ENCODE measurements at places on chromosomes 1 and 21.

DNA sequence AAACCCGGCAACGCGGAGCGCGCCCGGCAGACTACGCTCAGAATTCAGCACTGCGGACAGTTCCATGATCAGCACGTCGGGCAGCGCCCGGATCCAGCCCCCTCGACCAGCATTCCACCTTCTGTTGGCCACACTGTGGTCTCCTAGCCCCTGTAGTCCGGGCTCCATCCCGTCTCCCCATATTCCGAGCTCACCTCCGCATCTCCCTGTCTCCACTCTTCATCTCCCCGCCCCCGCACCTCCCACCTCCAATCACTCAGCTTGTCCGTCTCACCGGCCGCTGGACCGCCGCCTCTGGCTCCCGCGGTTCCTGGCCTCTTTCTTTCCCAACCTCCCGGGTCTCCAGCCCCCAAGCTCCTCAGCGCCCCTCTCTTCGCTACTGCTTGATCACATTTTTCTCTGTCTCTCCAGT is 500 bp downstream of the EPHA10 start:
- H3K27ac ChIP-seq, result no peak overlapping the region
- DNase-seq, result peak; percentile 20
- no peak overlapping the region for H3K4me3 ChIP-seq
- no peaks in the 10 kb centered on the region for H3K36me3 ChIP-seq

DNA sequence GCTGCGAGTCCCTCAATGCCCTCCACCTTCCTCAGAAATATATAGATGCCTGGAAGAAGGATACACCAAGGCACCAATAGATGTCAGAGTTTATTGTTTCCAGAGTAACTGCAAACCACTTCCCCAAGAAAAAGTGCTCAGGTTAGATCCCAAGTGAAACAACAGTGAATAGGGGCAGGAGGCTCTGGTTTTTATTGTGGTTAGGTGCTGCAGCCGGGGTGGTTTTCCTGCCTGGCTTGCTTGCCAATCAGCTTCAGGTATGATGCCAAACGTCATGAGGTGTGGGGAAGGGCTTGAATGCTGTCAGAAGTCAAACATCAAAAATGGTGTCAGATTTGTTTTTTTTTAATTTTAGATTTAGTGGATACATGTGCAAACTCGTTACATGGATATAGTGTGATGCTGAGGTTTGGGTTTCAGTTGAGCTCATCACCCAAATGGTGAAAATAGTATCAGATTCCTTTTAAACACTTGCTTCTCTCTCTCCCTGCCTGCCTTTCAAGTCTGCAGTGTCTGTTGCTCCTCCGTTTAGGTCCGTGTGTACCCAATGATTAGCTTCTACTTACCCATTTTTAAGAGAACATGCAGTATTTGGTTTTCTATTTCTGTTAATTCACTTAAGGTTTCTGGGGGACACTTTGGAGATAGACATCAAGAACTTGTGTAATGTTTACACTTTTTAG is 1317.0 kb downstream of the MRPL39 start:
- no peak overlapping the region for H3K4me3 ChIP-seq
- no peaks in the 10 kb centered on the region for H3K27me3 ChIP-seq
- peak; percentile 70 for DNase-seq

DNA sequence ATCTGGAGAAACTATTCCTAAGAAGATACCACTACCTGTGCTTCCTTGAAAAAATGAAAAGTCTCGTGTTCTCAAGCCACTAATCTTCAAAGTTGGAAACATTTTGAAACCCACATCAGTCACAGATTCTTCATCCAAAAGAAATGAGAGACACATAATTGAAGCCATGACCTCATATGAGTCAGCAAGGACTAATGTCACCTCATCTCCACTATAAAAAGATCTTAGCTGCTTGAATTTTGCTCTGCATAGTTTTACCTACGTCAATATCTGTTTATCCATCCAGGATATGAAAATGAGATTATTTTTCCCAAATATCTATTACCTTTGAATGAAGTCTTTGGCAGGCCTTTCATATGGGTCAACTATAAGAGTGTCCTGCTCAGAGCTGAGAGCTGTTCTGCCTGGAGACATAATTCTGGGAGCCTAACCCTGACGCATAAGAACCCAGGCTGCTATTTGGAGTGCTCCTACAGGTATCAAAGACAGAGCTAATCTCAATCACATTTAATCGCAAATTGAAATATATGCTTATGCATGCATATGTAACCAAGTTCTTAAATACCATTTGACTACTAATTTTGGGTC is 312.5 kb upstream of the PKN2 start:
- H3K36me3 ChIP-seq, result no peaks in the 10 kb centered on the region
- DNase-seq, result no peak
- H3K4me1 ChIP-seq, result no peaks in the 10 kb centered on the region
- H3K27ac ChIP-seq, result no peak overlapping the region
- H3K27me3 ChIP-seq, result no peaks in the 10 kb centered on the region
- H3K4me3 ChIP-seq, result no peak overlapping the region

DNA sequence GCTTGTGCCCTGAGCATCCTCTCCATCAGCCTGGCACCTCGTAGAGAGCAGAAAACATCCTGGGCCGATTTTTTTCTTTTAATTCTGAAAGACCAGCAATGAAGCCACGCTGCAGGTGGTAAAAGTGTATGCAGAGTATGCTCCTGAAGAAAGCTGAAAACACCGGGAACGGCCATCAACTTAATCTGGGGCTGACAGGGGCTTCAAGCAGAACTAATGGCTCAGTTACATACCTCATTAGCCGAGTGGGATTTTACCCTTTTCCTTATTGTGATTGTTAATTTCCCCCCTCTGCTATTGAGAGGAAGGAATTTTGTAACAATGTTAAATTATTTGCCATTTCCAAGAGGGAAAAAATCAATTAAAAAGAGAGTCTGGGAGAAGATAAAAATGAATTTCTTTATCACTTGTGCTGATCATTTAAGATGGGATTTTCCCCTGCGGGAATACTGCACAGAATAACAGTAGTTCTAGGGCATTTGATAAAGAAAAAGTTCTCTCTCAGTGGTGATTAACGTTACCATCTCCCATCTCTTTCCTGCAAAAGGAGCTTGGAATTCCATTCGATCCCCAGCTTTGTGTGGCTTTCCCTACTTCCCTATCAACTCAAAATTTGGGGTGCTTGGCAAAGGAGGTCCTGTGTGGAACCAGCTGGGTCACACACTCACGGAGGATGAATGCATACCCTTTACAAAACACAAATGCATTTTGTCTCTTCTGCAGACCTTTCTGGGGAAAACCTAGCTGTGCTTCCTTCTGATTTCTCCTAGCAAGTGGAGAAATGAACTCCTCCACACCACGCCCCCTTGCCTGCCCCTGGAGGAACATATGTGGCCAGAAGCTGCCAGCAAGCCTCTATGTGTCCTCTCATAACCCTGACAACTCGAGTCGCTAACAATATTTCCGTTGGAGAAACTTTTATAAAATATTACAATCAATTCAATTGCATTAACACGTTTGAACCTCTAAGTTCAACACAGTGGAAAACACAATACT is 70.9 kb downstream of the RRAGC start:
- peaks cover 8% of the 10 kb centered on the region for H3K27me3 ChIP-seq
- H3K36me3 ChIP-seq, result no peaks in the 10 kb centered on the region

DNA sequence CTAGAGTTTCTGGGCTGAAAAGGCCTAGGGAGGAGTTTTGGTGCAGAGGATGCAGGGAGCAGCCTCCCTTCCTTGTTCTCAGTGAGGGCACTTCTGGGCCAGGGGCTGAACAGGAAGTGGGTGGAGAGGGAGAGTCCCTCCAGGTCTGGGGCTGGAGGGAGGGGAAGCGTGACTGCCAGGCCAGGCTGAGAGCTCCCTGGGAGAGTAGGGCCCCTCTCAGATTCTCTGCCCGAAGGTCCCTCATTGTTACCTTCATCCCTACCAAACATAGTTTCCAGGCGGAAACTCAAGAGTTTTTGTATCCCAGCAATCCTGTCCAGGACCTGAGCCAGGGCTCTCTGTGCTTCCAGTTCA is 36.8 kb downstream of the CITED4 start:
- no peaks in the 10 kb centered on the region for H3K36me3 ChIP-seq
- H3K27me3 ChIP-seq, result no peaks in the 10 kb centered on the region
- no peaks in the 10 kb centered on the region for H3K4me1 ChIP-seq
- H3K4me3 ChIP-seq, result no peak overlapping the region
- no peak overlapping the region for H3K27ac ChIP-seq

DNA sequence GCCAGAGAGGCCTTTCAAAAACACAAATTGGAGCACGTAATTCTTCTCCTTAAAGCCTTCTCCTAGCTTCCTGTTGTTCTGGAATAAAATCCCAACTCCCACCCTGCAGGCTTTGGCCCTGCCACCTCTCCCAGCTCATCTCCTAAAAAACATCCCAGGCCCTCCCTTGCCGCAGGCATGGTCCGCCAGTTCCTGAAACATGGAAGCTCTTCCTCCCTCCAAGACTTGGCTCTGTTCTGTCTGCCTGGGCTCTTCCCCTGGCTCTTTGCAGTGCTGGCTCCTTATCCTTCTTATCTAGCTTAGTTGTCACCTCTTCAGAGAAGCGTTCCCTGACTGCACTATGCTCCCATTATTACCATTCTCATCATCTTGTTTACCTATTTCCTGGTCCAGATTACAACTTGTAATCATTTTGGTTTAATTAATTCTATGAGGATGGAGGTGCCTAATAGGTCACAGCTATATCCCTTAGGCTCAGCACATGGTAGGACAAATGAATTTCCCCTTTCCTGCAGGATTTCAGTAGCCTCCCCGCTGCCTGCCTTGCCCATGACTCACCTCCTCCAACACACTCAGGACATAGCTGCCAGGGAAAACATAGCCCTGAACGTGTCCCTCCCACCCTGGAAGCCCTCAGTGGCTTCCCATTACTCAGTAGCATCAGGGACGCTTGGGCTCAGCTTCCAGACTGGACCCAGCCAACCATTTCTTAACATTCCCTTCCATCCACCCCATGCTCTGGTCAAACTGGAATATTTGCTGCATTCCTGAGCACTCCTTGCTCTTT is 15.7 kb upstream of the IGSF21 start:
- H3K27me3 ChIP-seq, result no peaks in the 10 kb centered on the region
- H3K4me1 ChIP-seq, result no peaks in the 10 kb centered on the region

GRCh38 chr1:62352387-62352786 is 33.2 kb upstream of the KANK4 start:
- no peak overlapping the region for H3K4me3 ChIP-seq
- no peaks in the 10 kb centered on the region for H3K4me1 ChIP-seq
- H3K27ac ChIP-seq, result no peak overlapping the region
- no peaks in the 10 kb centered on the region for H3K36me3 ChIP-seq
